ENCODE measurements at places on chromosomes 1 and 21. TPM values are rescaled to one million over a fixed set of nuclear protein-coding genes. Genes with fewer than 3 reads are reported as not detected.

The OR2T2 gene
- not detected for total RNA-seq

The PDZK1IP1 gene
- total RNA-seq: not detected

The SPRR2B gene
- total RNA-seq: not detected

The TTC22 gene
- not detected for total RNA-seq

The IL10RB gene
- total RNA-seq: 21.7 TPM

The TNFRSF8 gene
- not detected for total RNA-seq

The CD5L gene
- not detected for total RNA-seq

The OXCT2 gene
- not detected for total RNA-seq

The RBP7 gene
- not detected for total RNA-seq

The TP73 gene
- total RNA-seq: 0.16 TPM

The DRAXIN gene
- 0.10 TPM for total RNA-seq

The HSD3B2 gene
- total RNA-seq: not detected

The C1orf210 gene
- total RNA-seq: not detected

The TTC34 gene
- total RNA-seq: 1.7 TPM

- DNase-seq: no peak
Observed at GRCh38 chr1:11693024-11693590, 1.6 kb downstream of the DRAXIN start.

DNA sequence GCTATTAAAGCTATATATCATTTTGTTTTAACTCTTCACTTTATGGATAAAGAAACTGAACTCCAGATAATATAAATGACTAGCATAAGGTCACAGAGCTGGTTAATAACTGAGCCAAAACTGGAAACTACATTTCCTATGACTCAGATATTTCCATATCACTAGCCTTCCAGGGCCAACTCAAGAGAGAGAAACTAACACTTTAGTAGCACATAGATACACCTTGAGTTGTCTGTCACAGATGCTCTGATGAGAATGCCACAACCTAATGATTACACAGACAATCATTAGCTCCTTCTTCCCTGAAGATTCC lies 40.7 kb downstream of the NME7 start:
- no peak for DNase-seq

DNA sequence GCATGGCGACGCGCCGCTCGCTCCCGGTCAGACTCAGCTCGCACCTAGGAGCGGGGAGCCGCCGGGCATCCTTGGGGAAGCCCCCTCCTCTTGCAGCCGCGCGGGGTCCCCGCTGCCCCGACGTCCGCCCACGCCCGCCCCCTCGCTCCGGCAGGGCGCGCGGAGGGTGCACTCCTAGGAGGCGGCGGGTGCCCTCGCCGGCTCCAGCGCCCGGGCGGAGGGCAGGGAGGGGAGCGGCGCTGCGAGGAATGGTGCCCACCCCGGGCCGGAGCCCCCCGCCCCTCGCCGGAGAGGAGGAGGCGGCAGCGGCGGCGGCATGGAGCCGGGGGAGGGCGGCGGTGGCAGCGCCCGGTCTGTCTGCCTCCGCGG lies 488 bp downstream of the FAM78B start:
- no peak for DNase-seq

- DNase-seq: no peak
Observed at GRCh38 chr1:234262754-234263105, 110.5 kb upstream of the COA6 start.

- peak; percentile 44 for DNase-seq
Observed at GRCh38 chr1:28104866-28105467, 16.6 kb upstream of the EYA3 start.

GRCh38 chr1:234862944-234863515 lies 253.1 kb upstream of the IRF2BP2 start:
- DNase-seq: no peak

DNA sequence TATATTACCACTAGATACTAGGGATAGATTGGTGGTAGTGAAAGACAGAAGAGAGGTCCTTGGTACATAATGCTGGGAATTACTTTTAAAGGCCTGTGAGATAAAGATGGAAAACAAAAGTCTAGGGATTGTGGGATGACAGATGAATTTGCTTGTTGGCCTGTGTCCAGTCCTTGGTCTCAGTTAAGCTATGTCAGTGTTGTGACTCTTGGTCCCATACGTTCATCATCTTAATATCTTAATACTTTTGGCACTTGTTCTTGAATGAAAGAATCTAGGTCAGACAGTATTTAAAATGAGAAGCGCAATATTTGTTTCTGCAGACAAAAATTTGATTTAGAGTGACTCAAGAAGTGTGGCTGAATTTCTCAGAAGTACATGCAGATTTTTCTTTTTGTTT lies 7.6 kb downstream of the RPL5 start:
- DNase-seq: no peak

GRCh38 chr21:38365521-38365920 lies 108.7 kb downstream of the KCNJ15 start:
- peak; percentile 53 for DNase-seq

DNA sequence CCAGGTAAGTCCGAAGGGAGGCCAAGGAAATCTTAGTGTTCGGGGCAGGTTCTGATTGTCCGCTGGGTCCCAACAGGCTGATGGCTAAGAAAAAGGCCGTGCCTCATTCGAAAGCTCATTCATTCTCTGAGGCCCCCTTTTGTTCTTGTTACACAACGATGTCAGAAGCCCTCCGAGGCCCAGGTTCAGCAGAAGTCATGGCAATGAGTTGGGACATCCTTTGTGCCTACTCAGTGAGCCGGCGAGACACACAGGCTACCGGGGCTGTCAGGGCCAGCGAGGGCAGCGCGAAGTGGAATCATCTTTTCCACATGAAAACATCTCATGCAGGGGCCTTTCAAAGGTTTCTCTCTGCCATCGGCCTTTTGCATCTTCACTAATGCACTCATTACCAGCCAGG lies 49.0 kb upstream of the EFHD2 start:
- no peak for DNase-seq

- no peak for DNase-seq
Observed at GRCh38 chr1:43058545-43059360, 100.1 kb upstream of the SLC2A1 start.

DNA sequence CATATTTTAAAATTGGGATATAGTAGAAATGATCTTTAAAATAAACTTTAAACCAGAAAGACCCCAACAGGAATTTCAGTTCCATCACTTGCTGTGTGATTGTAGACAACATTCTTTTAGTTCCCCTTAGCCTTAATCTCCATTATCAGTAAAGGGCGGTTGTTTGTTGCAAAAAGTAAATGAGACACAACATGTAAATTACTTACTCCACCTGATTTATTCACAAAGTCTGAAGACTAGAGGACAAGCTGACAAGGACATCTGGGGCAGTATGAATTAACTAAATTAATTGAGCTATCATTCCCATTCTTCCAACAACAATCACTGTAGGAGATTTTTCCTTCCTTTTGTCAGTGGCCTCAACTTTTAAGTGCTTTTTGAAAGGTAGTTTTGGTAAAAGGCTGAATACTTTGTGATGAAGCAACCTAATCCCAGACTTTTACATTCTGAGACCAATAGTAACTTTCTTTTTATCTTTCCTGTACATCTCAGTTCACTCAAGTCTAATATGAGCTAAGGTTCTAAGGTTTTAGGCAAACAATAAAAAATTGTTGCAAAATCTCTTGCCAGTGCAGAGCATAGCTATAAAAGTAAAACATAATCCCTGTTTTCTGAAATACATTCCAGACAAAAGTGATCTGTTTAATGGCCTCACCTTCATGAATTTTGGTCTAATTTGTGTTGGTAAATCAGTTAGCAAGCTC lies 6.2 kb downstream of the SLC19A2 start:
- DNase-seq: no peak

DNA sequence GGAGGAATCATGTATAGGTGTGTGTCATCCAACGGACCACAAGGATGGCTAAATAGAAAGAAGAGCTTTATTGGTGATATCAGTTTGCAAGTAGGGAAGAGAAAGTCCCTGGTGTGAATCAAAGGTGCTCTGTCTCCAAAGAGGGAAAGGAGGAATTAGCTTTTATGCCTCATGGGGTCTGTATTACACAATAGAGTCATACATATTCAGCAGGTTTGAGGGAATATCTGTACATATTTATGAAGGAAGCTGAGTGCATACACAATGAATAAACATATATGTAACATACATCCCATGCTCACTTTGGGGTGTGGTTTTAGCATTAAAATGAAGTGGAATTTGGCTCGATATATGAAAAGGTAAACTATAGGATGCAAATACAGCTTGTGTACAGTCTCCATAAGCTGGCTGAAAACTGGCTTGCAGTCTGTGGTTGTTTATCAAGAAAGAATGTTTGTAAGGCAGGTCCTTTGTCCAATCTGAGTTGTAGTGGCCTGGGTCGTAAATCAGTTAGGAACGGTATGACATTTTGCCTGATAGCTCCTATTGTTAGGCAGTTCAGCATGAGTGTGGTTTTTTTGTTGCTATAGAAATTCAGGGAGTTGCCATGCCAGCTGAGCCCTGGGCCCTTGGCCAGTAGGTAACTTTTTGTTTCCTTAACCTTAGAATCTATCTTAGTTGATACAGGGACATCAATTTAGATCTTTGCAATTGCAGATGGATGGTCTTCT lies 198.0 kb upstream of the ZP4 start:
- DNase-seq: no peak

DNA sequence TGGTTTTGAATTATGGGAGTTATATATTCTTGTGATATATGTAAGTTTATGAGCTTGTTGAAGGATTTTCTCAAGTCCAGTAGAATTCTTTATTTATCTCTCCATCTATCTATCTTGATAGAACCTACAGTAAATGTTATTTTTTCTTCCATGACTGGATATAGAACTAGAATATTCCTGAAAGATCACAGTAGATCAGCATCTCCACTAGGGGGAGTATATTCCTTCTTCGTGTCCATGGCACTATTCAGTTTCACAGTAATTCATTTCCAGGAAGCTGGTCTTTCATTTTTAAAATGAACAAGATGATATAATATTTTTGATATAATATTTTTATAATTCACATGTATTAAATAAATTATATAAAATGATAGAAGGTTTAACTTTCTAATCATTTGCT lies 18.8 kb downstream of the TMPRSS15 start:
- DNase-seq: no peak

GRCh38 chr1:54381524-54381923 lies 24.7 kb downstream of the SSBP3 start:
- no peak for DNase-seq

GRCh38 chr21:41979335-41979734 lies 25.5 kb upstream of the C2CD2 start:
- DNase-seq: no peak

DNA sequence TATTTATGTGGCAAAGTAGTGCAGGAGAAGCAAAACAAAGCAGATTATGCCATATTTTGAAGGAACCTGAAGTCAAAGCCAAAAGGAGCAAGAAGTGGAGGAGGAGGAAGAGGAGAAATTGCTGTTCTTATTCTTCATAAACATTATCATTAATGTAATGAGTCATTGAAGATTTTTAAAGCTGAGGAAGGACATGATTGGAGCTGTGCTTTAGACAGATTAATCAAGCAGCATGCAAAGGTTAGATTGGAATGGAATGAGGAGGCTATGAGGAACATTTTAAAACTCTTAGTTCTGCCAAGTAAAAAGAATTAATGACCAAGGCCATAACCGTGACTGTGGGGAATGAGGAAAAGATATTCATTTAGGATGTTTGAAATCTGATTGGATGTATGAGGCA lies 33.0 kb upstream of the HSD17B7 start:
- DNase-seq: no peak

DNA sequence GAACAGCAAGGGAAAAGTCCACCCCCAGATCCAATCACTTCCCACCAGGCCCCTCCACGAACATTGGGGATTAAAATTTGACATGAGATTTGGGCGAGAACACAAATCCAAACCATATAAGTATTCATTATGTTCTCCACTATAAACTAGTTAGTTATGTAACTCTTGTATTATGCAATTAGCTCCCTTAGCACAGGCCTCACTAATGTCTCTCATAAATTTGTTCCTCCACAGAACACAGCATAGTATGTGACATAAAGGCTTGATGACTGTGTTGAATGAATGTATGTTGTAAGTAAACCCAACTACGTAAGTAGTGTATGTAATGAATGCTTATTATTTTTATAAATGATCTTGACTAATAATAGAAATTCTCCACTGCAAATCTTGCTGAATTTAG lies 223.3 kb upstream of the ZRANB2 start:
- DNase-seq: no peak

DNA sequence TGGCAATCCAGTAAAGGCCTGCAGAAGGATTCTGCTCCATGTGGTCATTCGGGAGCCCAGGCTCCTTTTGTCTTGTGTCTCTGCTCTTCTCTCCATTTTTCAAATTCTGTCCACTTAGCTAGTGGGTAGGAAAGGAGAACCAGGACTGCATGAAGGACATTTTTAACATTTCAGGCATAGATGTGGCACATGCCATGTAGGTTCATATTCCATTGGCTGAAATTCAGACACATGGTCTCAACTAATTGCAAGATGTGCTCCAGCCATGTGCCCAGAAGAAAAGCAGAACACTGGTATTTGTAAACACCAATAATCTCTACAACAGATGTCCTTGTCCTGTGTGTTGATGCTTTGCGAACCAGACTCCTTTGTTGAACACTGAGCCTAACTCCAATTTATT lies 85.2 kb upstream of the WLS start:
- DNase-seq: no peak

GRCh38 chr1:44543786-44544185 lies 130.5 kb downstream of the TMEM53 start:
- DNase-seq: no peak

GRCh38 chr1:209356976-209357377 lies 226.5 kb upstream of the CAMK1G start:
- no peak for DNase-seq

DNA sequence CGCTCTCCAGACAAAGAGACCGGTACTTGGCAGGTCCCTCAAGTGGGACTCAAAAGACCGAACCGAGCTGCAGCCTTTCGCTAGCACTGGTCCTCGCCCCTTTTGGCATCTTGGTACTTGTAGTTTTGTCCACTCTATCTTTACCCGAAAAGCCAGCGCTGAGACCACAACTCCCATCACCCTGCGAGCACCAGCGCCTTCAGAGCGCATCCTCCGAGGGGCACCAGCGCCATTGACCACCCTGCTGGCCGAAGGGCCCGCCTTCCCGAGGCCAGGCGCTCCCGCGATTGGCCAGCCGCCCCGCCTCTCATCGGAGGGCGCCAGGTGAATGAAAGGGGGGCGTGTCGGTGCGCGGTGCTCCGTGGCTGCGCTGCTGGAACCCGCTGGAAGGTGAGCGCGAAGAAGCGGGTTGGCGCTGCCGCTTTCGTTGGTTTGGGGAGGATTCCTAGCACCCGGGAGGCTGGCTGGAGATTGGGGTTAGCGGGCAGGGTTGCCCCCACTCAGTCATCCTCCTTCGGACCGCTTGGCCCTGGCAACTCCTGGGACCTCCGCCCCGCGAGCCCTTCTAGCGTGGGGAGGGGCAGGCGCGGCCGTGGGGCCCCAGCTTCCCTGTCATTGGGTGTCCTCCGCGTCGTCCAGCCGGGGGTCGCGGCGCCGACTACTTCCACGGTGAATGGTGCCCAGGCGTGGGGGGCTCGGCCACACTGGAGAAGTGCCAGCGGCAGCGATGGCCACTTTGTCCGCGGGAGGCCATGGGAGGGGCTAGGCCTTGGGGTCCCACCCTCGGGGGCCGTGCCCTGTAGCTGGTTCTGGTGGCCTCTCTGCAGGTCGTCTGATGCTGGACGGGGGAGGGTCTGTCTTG lies at the start of gene ZBTB8B:
TSS of gene ZBTB8B (plus strand) at position 357 of the 862 bp plus-strand sequence. CDS start 5,553 bp downstream, outside the sequence.
- peak; percentile 96 for DNase-seq

GRCh38 chr1:167671727-167672511 lies 41.9 kb downstream of the RCSD1 start:
- DNase-seq: no peak
